ENCODE measurements at places on chromosomes 3 and 15. TPM values are rescaled to one million over a fixed set of nuclear protein-coding genes. Genes with fewer than 3 reads are reported as not detected.

DNA sequence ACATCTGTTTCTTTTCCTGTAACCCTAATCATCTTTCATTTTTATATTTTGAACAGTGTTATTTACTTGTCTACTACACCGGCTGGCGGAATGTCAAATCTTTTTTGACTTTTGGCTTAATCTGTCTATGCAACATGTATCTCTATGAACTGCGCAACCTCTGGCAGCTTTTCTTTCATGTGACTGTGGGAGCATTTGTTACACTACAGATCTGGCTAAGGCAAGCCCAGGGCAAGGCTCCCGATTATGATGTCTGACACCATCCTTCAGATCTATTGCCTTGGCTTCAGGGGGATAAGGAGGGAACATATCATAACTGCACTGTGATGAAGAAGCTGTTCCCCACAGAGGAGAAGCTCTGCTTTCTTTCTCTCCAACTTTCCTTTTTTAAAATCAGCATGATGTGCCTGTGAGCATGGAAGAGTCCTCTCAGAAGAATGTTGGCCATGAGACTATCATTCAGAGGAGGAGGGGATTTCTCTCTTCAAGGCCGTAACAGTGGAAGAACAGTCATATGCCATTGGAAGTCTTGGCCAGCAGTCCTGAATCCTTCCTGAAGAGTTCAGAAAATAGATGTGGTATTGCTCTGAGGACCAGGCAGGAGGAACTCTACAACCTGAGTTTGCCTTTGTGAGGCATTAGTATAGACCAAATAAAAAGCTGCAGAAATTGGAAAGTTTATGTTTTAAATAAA lies 69.9 kb downstream of the SEC22A start:
- no peak for DNase-seq

GRCh38 chr15:69570454-69570853 lies 117.8 kb downstream of the RPLP1 start:
- DNase-seq: no peak

DNA sequence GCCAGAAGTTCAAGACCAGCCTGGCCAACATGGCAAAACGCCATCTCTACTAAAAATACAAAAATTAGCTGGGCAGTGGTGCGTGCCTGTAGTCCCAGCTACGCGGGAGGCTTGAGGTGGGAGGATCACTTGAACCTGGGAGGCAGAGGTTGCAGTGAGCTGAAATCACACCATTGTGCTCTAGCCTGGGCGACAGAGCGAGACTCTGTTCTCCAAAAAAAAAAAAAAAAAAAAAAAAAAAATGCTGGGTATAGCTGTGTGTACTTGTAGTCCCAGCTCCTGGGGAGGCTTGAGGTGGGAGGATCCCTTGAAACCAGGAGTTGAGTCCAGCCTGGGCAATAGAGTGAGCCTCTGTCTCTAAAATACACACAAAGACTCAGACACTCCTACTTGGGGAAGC lies 32.0 kb downstream of the PPP1R2 start:
- DNase-seq: peak; percentile 39

- DNase-seq: no peak
Measured at GRCh38 chr3:2526926-2527325, 428.3 kb downstream of the CNTN4 start.

Gene ADIPOQ
- not detected for polyA plus RNA-seq

- no peak for DNase-seq
Measured at GRCh38 chr3:183324083-183324482, 71.0 kb downstream of the B3GNT5 start.

DNA sequence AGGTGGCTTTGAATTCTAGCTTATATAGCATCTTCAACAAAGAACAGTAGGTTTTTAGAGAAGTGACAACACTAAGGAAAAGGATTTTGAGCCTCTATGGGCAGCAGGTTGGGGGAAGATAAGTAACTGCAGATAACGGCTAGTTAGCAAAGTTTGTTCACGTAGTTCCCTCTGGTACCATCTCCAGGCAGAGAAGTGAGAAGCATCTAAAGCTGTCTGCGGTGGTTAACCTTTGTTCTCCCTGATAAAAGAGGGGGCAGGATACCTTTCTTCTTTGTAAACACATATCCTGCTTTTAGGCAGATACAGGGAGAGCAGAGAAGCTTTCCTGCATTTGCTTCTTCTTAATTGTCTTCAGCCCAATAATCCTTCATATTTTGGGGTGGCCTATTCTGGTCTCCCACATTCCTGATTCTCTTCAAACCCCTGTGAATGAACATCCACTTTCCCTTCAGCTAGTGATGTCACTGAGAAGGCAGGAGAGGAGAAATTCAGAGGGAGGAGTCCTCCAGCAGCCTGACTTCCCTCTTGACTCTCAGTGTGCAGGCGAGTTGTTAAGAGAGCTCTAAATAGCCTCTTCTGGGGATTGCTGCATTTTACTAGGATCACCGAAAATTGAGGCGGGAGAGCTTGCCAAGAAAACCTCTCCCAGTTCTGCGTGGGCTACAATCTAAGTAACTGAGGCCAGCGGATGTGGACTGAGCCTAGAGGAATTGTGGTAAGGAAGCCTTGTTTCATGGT lies 393.7 kb upstream of the C2CD4B start:
- DNase-seq: no peak

GRCh38 chr15:85582131-85583079 lies 202.0 kb downstream of the AKAP13 start:
- DNase-seq: peak; percentile 91

- DNase-seq: no peak
Measured at GRCh38 chr3:88010810-88011209, 48.0 kb downstream of the CGGBP1 start.

DNA sequence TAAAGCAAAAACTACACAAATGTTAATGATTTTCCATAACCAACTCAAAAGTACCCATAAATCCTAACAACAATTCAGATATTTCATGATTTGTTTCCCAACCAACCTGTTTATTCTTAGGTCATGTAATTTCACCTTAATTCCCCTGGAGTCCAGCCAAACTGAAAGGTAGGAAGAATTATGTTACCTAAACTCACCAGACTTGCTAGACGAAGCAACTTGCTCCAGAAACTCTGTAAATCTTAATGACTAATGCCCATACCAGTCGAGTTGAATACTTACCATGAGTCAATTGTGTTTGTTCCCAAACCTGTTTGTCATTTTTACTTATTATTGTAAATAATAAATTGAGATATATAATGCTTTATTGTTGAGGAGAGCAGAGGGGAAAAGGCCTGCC lies 1030.0 kb downstream of the TBL1XR1 start:
- no peak for DNase-seq

GRCh38 chr3:24365168-24365567 lies 129.5 kb downstream of the THRB start:
- DNase-seq: no peak

DNA sequence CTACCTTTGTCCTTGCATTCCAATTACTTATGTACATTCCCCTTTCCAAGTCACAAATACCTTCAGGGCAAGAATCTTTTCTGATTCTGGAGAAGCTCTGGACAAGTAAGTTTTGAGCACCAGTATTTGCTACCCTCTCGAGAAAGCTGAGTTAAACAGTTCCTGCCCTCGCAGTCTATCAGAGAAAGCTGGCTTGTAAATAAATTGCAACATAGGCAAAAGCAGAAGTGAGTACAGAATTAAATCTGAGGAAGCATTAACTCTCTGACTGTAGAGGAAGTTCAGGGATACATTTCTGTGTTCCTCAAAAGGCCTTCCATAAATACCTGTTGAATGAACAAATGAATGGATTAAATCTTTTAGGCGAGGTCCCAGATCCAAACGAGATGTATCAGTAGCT lies 1.2 kb downstream of the OSBPL11 start:
- no peak for DNase-seq

Gene CORO2B
- 2.4 TPM for polyA plus RNA-seq

DNA sequence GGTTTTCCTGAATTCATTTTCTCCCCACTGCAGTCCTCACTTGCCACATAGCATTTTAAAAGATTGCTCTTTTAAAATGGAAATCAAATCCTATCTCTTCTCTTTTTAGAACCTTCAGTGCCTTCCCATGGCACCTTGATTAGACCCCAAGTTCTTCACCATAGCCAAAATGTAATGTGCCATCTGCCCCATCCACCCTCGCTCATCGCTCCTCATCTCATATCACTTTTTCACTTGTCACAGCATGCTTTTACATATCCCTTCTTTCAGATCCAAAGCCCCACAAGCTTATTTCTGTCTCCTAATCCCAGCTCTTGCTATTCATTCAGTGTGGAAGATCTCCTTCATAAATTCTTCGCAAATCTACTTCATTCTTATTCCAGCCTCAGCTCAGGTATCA lies 161.7 kb downstream of the CD47 start:
- DNase-seq: no peak

DNA sequence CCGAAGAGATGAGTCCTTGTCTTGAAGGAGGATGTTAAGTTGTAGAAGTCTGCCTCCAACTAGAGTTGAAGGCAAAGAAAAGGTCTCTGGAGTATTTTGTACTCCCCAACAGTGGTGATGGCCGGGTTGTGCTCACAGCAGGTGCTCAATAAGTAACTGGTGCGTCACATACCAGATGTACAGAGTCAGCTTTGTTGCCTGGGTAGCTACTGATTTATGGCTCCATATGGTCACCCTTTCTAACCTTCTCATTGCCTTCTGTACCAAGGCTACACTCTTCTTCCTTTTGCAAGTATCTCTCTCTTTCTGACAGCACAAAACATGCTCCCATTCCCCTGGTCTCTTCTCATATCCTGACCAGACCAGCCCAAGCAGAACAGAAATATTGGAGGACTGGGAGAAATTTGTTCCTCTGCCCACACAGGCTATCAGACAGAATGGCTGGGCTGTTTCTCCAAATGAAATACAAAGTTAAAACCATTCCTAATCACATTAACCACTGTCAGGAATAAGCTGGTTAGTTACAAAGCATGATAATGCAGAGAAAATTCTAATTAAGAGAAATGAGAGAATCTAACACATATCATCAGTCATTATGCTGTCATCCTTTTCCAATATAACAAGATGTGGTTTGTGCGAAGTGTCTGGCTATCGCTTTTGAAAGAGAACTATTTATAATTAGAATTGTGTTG lies 150.1 kb upstream of the LRRN1 start:
- DNase-seq: no peak

Gene ADAMTS9
- polyA plus RNA-seq: 15.4 TPM

DNA sequence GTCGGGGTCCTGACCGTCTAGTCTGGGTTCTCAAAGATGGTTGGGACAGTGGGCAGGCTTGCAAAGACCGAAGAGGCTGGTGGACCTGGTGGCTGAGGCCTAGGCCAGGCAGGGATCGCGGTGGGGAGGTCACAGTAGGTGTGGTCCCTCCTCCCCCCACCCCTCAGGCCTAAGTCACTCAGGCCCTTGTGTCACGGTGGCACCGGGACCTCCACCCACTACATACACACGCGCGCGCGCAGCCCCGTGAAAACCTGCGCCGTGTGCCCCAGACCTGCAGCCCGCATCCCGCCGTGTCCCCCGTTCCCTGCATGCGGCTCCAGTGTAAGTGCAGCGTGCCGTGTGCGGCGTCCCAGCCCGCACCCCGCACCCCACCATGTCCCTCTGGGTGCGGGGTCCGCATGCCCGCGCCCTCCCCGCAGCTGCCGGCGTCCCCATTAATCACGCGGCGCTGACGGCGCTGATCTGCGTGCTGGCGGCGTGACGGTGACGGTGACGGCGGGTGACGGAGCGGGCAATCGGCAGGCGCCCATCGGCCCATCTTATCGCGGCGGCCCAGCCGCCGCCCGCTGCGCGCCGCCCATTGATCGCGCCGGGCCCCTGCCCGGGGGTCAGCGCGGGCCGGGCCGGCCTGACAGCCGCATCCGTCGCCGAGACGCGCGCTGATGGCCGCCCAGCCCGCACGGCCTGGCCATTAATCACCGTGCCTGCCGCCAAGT lies 24.4 kb downstream of the SEC61A1 start:
- peak; percentile 88 for DNase-seq

Gene CAND2
- polyA plus RNA-seq: 0.88 TPM

- DNase-seq: peak; percentile 79
Measured at GRCh38 chr15:40776537-40777141, 6.9 kb downstream of the C15orf62 start.

GRCh38 chr15:76164602-76165001 lies 104.8 kb downstream of the TMEM266 start:
- DNase-seq: no peak

Gene SLC51A
- 1.1 TPM for polyA plus RNA-seq
